ENCODE measurements at places on chromosomes 4 and X. TPM values are rescaled to one million over a fixed set of nuclear protein-coding genes. Genes with fewer than 3 reads are reported as not detected.

DNA sequence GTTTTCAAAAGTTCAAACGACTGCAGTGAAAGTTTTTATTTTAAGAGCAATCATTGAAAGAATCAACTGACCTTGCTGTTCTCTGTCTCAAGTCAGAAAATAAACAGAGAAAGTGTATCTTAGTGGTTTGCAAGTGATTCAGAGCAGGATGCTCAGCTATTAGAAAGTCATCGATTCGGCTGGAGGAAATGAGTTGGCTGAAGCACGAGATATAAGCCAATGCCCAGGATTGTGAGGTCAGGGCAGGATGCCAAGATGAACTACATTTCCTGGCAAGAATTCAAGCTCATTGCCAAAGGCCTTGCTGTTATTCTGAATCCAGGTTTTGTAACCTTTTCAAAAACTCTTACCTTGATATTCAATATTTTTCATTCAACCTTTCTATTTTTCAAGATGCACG is 541.4 kb upstream of the BOD1L1 start:
- peak; percentile 53 for DNase-seq

GRCh38 chr4:25800245-25800644 is 62.5 kb downstream of the SEL1L3 start:
- DNase-seq = no peak

Gene ERAS
- total RNA-seq = not detected

DNA sequence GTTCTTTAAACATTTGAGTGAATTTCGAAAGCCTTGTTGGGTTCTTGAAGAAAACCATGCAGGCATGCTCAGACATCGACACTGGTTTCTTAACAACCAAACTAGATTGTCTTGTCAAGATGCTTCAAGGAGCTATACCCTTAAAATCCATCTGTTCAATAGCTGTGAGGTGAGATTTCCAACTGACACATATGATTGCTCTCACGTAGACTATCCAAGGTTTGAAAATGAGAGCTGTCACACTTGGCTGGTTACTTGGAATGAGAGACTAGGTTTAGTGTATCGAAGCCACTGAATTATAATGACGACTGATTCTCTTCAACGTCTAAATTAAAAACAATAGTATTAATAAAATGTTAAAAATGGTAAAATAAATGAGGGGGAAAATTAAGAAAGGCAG is 2725.5 kb downstream of the ARAP2 start:
- DNase-seq = no peak

GRCh38 chr4:146368209-146368608 is 153.5 kb downstream of the SLC10A7 start:
- DNase-seq = no peak

Gene MFAP3L
- 31.1 TPM for total RNA-seq

All from myocyte (in vitro differentiated cells).